Stimulated activated CD8-positive, alpha-beta memory T cell treated with anti-CD3 and anti-CD28 coated beads, Interleukin-12 subunit alpha, Interleukin-12 subunit beta, amount 100 ng/mL, for 1 hour (primary cell): ENCODE measurements at places on chromosomes 4 and X.

- no peak for DNase-seq
These were observed 17.6 kb upstream of the SOD3 start for GRCh38 chr4:24777536-24778463.

GRCh38 chrX:150291014-150291413, 72.1 kb upstream of the MAMLD1 start:
- DNase-seq = no peak

DNA sequence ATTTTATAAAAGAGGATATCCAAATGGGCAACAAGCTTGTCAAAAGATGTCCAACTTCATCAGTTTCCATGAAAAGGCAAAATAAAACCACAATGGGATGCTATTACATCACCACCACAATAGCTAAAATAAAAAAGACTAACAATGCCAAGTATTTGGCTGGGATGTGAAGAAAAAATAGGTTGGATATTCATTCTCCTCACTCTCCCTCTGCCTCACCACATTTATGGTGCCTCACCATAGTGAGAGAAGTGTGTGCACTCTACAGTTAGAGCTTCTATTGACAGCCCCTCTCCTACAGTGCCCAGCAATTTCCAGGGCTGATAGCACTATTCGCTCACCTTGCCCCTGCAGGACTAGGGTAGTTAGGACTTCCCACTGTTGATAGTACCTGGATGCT, 25.5 kb downstream of the VEGFC start:
- no peak for DNase-seq

GRCh38 chrX:23616361-23616760, 50.9 kb upstream of the PRDX4 start:
- no peak for DNase-seq

- DNase-seq = no peak
These were observed 930 bp upstream of the SLITRK4 start for GRCh38 chrX:143636831-143637230.

DNA sequence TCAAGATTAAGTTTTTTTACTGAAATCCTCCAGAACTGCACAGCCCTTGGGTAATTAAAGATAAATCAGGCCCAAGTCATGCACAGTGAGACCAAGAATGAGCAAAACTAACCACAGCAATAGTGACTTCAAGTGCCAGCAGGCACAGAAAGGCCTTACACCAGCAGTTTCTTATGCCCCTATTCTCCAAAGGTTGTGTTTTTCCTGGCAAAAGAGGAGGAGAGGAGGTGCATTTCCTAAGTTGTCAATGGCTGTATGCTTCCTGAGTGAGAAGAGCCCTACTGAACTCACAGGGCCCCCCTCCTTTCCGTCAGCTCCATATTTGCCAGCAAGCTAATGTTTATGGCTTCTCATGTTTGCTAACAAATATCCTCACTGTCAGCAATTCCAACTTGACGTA, 418.7 kb upstream of the INTU start:
- DNase-seq = no peak

GRCh38 chr4:81796790-81797528, 325.3 kb upstream of the RASGEF1B start:
- DNase-seq = no peak

GRCh38 chr4:11106759-11107158, 321.9 kb downstream of the HS3ST1 start:
- no peak for DNase-seq

GRCh38 chr4:110619463-110620247, 3.2 kb downstream of the PITX2 start:
- no peak for DNase-seq

DNA sequence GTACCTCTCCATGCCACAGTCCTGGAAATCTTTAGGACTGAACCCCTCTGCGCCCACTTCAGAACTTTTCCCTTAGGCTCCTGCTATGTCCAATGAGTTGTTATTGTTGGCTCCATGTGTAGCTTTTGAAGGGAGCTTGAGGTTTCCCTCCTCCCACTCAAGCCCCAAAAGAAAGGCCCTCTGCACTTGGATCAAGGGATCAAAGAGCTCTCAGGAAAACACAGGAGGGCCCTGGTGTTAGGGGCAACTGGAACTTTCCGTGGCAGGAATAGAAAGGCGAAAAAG, 135.0 kb downstream of the RASL11B start:
- no peak for DNase-seq

DNA sequence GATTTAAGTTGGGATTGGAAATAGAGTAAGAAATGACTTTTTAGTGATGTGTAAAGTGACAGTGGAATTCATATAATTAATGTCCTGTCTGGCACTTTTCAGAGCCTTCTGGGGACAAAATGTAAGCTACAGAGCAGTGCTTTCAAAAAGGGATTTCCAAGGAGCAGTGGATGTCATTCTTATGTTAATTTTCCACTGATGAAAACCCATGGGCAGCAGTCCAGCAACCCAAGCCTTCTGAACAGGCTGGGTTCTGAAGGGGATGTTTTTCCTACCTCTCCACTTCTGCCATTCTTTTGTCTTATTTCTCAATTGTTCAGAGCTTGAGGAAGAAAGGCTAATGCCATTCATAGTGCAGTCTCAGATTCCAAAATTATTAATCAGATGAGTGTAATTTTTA, 717.6 kb upstream of the HS3ST1 start:
- no peak for DNase-seq
